ENCODE measurements at places on chromosomes 1 and 21.
A peak's percentile ranks its signal among the peaks of the same experiment; 100 is the strongest.

GRCh38 chr1:212671342-212672031, 28.2 kb downstream of the BATF3 start:
- no peak for DNase-seq

DNA sequence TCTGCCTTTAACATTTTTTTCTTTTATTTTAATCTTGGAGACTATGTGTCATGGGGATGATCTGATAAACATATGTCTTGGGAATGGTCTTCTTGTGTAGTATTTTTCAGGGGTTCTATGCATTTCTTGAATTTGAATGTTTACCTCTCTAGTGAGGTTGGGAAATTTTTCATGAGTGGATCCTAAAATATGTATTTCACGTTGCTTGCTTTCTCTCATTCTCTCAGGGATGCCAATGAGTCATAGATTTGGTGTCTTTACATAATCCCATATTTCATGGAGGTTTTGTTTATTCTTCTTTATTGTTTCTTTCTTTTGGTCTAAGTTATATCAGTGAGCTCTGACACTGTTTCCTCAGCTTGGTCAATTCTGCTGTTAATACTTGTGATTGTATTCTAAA, 1237.2 kb downstream of the PLA2G4A start:
- DNase-seq: no peak

DNA sequence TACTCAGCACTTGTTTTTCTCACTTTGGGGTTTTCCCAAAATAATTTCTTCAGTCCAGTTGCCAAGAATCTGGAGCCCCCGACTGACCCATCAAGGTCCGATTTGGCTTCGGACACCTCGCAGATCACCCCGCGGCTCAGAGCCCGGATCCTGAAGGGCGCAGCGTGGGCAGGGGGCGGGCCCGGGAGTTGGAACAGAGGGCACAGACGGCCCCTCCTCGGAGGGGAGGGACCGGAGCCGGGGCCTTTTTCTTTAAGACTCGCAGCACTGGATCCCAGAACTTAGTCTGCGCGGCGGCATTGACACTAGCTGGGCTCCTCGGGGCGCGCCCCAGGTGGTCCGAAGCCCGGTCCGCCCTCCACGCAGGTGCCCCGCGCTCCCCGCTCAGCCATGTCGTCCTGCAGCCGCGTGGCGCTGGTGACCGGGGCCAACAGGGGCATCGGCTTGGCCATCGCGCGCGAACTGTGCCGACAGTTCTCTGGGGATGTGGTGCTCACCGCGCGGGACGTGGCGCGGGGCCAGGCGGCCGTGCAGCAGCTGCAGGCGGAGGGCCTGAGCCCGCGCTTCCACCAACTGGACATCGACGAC, at the start of gene CBR3:
Gene CBR3, plus strand, starts transcription at position 277 of the 588 bp plus-strand sequence. Its CDS starts 114 bp downstream, at position 391.
- DNase-seq: peak; percentile 28

DNA sequence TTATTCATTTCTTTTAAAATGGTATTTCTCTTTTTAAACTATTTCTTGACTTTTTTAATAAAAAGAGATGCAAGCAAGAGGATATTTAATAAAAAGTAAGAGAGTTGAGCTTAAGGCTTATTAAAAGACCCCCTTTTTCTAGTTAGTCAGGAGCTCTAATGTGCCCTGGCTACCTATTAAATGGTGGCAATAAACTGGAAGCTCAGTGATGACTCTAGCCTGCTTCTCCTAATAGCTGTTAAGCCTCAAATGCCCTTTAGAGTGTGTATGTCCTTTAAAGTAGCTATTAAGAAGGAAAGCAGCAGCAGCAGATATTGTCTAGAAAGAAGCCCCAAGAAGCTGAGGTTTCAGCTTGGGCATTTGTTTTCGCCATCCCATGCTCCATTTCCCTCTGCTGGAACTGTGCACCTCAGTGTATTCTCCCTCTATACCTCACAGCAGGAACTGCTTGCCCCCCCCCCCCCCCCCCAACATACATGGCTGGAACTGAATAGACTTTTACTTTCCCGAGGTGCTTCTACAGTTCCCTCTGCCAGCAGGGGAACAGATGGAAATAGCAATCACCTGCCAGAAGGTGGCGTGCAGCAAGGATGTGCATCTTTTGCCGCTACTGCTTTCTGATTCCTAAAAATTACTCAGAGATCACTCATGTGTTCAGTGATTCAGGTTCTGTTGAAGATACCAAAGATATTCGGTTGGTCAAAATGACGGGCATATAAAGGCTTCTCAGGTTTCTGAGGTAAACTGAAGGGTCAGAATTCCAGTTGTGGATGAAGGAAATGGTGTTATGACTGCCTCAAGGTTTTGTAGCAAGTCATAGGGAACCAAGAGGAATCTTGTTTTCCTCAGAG, 2.5 kb downstream of the RGS4 start:
- no peak for DNase-seq

DNA sequence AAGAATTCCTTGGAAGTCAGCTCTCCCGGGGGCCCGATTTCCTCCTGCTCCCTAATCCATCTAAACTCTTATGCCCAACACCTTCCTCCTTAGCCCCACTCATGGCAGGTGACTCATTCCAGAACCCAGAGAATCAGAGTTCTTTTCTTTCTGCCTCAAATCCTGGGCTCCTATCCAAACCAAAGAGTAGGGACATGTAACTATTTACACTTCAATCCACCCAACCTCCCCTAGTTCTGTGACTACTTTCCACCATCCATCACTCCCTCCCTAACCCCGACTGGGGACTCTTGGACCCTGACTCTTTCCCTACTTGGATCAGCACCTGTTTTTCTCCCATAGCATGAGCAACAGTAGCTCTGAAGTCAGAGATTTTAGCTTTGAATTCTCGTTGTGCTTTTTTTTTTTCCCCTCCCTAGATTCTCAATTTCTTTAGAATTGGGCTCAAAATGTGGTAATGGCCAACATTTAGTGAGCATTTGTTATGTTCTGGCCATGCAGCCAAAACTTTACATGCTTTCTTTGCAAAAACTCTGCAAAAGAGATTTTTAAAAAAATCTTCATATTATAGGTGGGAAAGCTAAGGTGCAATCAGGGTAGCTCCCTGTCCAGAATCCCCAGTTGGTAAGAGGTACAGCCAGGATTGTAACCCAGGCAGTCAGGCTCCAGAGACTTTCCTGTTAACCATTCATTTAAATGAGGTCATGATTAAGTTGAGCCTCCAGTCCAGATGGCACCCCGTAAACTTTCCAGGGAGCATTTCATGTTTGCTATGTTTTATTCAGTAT, 7.5 kb upstream of the CYP4A11 start:
- no peak for DNase-seq

- no peak for DNase-seq
Observed at GRCh38 chr1:235683653-235684052, 34.1 kb upstream of the GNG4 start.

- DNase-seq: no peak
Observed at GRCh38 chr1:32536764-32537163, 2.5 kb upstream of the ZBTB8A start.

DNA sequence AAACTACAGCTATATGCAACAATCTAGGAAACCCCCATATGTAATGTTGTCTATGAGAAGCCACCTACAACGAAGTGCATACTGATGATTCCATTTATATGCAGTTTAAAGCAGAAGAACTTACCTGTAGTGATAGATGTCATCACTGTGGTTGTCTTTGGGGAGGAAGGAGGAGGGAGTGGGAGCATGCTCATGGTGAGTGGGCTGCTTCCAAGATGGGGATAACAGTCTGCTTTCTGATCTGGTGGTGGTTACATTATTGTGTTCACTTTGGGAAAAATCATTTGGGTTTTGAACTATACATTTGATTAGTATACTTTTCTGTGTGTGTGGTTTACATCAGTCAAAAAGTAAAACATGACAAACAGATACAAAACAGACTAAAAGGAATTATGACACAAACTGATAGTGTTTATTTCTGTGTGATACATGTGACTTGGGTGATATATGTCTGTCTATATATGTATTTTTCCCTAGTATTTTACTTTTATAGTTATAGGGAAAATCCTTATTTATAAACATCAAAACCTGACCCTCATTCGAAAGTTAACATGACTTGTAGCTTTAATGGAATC, 184.7 kb downstream of the VPS13D start:
- DNase-seq: no peak

- no peak for DNase-seq
Observed at GRCh38 chr1:181849071-181849470, 212.4 kb downstream of the ZNF648 start.

DNA sequence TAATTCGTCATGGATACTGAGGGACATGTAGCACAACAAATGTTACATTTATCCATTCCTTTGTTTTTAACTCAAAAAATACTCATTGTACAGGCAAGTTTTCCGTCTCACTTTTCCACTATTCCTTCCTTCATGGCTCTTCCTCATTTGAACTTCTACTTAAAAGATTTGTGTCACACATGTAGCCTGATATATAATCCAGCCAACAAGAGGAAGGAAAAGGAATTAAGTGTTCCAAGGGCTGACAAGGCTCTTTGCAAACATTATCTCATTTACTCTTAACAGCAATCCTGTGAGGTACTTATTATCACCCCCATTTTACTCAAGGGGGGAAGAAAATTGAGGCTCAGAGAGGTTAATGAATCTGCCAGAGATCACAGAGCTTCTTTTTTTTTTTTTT, 22.9 kb downstream of the CD244 start:
- no peak for DNase-seq

- DNase-seq: no peak
Observed at GRCh38 chr1:94122201-94122970, 1.4 kb upstream of the ABCA4 start.

DNA sequence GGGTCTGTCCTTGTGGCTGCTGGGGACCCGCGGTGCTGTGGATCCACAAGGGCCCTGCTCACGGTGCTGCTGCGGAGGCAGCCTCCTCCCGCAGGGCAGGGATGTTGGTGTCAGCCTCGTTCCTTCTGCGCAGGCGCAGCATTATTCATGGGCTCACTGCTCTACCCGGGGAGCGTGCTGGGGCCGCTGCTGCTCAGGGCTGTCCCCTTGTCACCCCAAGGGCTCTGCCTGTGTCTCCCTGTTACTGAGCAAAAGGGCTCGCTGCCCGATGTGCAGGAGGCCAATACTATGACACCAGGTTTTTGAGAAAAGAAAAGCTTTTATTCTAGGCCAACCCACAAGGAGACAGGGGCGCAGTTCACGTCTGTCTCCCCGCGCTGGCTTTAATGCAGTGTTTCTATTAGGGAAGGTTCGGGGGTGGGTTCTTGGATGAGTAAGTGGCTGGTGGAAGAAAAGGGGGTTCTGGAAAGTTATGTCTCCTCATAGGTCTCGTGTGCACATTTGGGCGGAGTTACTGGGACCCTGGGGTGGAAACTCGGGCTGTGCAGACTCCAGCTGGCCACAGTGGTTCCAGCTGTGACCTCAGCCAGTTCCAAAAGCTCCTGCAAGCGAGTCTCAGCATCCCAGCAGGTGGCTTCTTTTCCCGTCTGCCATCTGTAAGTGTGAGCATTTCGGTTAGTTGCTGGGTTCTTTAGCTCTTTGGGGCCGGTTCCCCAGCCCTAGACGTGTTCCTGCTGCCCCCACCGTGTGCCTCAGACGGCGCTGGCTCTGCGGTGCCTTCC, 40.8 kb upstream of the LRRC3 start:
- no peak for DNase-seq

GRCh38 chr1:205575294-205575885, 56.4 kb downstream of the ELK4 start:
- no peak for DNase-seq

DNA sequence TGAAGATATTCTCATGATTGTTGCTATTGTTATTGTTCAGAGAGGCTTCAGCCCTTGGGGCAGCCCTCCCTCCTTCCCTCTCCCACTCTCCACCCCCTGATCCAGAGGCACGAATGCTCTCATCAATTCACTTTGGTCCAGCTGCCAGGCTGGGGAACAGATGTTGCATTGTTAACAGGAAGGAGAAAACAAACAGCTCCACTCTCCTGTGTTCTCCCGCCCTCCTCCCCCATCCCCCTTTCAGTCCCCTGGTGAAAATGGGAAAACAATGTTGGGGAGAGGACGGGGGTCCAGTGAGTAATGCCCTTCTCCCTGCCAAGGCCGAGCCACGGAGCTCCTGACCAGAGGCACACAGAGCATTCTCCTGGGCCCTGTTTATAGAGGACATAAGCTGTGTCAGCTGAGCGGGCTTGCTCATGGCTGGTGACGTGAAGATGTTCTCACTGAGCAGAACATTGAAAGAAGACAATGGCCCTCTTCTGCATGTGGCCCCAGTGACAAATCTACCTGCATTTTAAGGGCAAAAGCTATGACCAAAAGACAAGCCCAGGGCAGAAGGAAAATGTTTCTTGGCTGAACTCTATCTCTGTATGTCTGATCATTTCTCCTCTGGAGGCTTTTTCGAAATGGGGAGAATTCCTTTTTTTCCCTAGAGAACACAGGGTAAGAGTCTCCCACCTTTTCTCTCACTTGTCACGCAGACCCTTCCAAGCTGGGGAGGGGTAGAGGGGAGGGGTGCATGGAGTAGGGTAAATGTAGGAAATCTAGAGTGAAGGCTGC, 111.7 kb downstream of the GLUL start:
- no peak for DNase-seq

GRCh38 chr1:160219062-160219929, 14.1 kb downstream of the PEA15 start:
- no peak for DNase-seq

GRCh38 chr1:72284348-72285073, 2.2 kb upstream of the NEGR1 start:
- no peak for DNase-seq

- no peak for DNase-seq
Observed at GRCh38 chr1:6695868-6696267, 5.7 kb downstream of the DNAJC11 start.

DNA sequence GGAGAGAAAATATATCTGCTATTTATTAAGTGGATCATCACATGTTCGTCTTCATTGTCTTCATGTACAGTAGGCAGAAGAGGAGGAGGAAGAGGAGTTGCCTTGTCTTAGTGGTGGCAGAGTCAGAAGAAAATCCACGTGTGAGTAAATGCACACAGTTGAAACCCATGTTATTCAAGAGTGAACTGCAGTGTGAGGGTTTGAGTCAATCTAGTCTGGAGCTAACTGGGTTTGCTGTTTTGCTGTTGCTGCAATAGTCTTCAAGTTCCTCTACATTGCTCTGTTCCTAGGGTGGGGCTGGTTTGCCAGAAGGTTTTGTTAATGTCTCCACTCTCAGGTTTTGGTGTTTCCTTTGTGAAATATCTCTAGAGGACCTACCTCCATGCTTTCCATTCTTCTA, 3.1 kb upstream of the CD1A start:
- DNase-seq: no peak

GRCh38 chr1:94892604-94893254, 34.2 kb downstream of the CNN3 start:
- DNase-seq: no peak

- DNase-seq: peak; percentile 78
Observed at GRCh38 chr1:61043010-61043820, 39.1 kb upstream of the NFIA start.

DNA sequence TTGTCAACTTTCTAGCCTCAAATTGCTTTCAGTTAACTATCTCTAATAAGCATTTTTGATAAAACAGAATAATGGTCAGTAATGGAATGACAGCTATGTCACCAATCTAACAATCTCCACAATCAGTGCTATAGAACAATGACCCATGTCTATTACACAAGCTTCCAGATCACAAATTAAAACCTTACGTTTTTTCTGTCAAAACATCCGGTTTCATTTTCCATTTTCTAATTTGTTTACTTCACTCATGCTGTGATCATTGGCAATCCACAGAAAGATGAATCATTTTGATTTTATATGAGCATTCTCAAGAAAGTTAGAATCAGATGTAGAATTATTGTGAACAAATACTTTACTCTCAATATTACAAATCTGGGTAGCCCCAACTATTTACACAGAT, 80.3 kb downstream of the KCNT2 start:
- DNase-seq: no peak

- peak; percentile 44 for DNase-seq
Observed at GRCh38 chr1:22704440-22705067, 6.1 kb upstream of the EPHB2 start.
